ENCODE measurements at places on chromosomes 13 and 19.

- no peak for DNase-seq
Observed at GRCh38 chr13:28611654-28612131, 47.2 kb upstream of the POMP start.

DNA sequence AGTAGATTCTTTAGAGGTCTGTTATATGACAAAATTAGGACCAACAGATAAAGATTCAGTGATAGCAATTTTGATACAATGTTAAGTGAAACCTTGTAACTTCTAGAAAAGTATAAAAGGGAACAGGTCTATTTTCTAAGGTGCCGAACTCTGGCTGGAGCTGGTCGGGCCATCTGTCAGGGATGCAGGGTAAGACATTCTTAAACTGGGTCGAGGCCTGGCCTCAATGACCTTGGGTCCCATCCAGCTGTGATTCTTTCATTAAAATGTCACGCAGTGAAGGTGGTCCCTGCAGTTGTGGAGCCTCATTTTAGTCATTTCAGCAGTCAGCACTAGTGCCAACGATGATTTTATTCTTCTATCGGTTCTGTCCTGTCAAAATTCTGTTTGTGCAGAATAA lies 271.9 kb upstream of the SPRY2 start:
- no peak for DNase-seq

DNA sequence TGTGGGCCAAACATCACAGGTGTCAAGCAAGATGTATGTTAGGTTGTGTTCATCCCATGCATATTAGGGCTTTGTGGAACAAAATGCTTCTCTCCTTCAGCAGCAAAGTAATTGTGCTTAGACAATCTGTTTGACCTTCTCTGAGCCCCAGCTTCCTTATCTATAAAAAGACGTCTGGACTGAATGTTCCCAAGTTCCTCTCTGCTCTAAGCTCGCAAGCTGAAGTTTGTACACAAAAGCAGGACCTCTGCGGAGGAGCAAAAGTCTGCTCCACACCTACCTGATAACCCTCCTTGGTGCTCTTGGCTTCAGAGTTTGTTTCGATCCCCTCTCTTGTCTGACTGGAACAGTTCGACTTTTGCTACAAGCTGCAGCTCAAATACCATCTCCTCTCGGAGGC lies 95.7 kb upstream of the UBL3 start:
- DNase-seq, result no peak

DNA sequence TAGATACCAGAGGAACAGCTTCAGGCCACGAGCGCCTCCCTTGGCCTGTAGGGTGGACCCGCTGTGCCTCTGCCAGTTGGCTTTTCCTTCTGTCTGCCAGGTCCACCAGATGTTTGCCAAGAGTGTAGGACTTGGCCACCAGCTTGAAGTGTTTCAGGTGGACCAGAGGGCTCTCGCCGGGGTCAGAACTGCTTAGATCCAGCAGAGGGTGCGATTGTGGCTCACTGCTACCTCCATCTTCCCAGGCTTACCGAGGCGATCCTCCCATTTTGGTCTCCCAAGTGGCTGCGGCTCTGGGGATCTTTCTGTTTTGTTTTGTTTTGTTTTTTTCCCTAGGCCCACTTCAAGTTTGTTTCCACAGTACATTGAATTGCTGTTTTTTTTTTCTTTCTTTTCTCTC lies 23.0 kb upstream of the ZNF730 start:
- DNase-seq, result no peak

DNA sequence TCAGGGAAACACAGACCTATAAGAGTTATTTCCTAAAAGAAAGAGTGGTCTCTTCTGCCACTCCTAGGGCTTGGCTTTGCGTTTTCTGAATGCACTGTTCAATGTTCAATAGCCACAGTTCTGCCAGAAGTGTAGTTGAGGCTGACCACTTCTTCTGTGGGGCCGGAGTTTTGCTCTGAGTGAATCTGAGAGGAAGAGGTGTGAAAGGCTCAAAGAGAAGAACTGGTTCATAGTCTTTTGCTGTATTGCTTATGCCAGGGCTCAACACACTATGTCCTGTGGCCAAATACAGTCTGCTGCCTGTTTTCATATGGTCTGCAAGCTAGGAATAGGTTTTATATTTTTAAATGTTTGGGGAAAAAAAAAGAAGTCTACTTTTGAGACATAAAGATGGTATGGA lies 128.2 kb downstream of the STOML3 start:
- DNase-seq, result no peak

DNA sequence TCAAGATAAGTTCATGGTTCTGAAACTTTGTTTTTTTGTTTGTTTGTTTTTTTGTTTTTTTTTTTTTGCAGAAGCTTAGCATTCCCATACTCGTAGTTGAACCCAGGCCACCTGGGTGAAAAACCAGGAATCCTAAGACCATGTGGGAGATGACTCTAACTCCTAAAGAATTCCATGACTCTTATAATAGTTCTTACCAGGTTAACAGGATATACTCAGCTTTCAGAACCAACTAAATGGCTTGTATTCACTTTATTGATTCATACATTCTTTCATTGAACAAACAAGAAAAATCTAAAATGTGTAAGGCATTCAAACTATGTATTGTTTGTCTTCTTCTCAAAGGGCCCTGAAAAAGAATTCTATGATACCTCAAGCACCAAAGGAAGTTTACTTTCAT lies 40.5 kb upstream of the KLF5 start:
- no peak for DNase-seq
